ENCODE measurements at places on chromosomes 1 and 21. TPM values are rescaled to one million over a fixed set of nuclear protein-coding genes. Genes with fewer than 3 reads are reported as not detected.

- DNase-seq: no peak
- H3K27ac ChIP-seq: no peak overlapping the region
- H3K27me3 ChIP-seq: no peaks in the 10 kb centered on the region
- no peaks in the 10 kb centered on the region for H3K4me1 ChIP-seq
- no peaks in the 10 kb centered on the region for H3K36me3 ChIP-seq
These were observed 30.4 kb downstream of the RAP1GAP start for GRCh38 chr1:21638531-21639341.

DNA sequence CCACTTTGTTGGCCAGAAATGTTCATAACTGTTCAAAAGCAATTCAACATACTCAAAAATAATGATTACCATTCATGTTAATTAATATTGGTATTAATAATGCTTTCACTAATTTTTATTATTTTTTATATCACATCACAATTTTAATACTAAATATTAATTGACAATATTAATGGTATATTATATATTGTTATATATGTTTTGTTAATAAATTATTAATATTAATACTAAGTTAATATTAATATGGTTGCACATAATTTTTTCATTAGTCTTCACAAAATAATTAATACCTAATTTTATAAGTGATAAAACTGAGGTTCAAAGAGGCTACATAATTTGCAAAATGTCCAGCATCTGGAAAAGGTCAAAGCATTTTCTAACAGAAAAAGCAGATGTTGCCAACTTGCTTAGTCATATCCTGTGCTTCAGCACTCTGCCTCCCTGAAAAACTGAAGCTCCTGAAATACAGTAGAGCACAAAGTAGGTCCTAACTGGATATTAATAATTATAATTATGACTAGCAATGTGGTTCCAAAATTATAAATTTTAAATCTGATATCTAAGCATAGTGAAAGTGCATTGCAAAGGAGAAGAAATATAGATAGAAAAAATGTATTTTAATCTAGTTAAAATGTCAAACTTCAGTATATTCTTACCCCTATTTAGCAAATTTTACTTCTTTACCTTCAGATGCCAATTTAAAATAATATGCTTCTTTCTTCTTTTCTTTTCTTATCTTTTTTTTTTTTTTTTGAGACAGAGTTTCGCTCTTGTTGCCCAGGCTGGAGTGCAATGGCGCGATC, 123.2 kb upstream of the TNFSF4 start:
- no peak overlapping the region for H3K4me3 ChIP-seq
- no peaks in the 10 kb centered on the region for H3K4me1 ChIP-seq
- DNase-seq: no peak
- no peaks in the 10 kb centered on the region for H3K27me3 ChIP-seq
- no peak overlapping the region for H3K27ac ChIP-seq
- H3K36me3 ChIP-seq: no peaks in the 10 kb centered on the region

Gene KLHDC9
- total RNA-seq: 1.9 TPM

DNA sequence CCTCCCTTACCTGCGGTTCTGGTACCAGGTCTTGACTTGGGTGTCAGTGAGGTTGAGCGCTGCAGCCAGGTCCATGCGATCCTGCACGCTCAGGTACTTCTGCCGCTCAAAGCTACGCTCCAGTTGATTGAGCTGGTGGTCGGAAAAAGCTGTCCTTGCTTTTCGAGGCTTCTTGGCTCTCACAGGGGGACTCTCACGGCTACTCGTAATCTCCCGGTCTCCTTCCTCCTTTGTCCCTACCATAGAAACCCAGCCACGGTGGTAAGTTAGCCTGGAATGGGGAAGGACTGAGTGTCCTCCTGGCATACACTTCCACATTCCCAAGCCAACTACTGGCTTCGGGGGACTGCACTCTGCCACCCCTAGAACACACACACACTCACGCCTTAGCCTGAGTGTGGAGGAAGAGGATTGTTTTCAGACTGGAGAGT, 2.6 kb downstream of the BARHL2 start:
- no peak overlapping the region for H3K4me3 ChIP-seq
- peaks cover 9% of the 10 kb centered on the region for H3K4me1 ChIP-seq
- no peak overlapping the region for H3K27ac ChIP-seq

Gene GNG4
- 3.1 TPM for total RNA-seq

GRCh38 chr1:68198752-68199151, 33.6 kb downstream of the WLS start:
- no peak overlapping the region for H3K27ac ChIP-seq
- H3K4me3 ChIP-seq: no peak overlapping the region
- H3K27me3 ChIP-seq: no peaks in the 10 kb centered on the region
- no peak for DNase-seq

GRCh38 chr1:24003331-24003972, 23.3 kb upstream of the SRSF10 start:
- no peak for DNase-seq
- H3K27me3 ChIP-seq: no peaks in the 10 kb centered on the region
- H3K27ac ChIP-seq: no peak overlapping the region

Gene RPTN
- 0.09 TPM for total RNA-seq

GRCh38 chr1:98405581-98406074, 255.9 kb upstream of the SNX7 start:
- no peaks in the 10 kb centered on the region for H3K27me3 ChIP-seq
- no peaks in the 10 kb centered on the region for H3K4me1 ChIP-seq
- H3K4me3 ChIP-seq: no peak overlapping the region

Gene MAP3K7CL
- total RNA-seq: 1.7 TPM

- no peaks in the 10 kb centered on the region for H3K36me3 ChIP-seq
- DNase-seq: no peak
- no peaks in the 10 kb centered on the region for H3K27me3 ChIP-seq
- no peaks in the 10 kb centered on the region for H3K4me1 ChIP-seq
- no peak overlapping the region for H3K4me3 ChIP-seq
- H3K27ac ChIP-seq: no peak overlapping the region
These were observed 16.5 kb downstream of the RGL1 start for GRCh38 chr1:183821309-183821888.

GRCh38 chr21:41682719-41683179, 84.1 kb downstream of the RIPK4 start:
- peaks cover 49% of the 10 kb centered on the region for H3K27me3 ChIP-seq
- H3K4me1 ChIP-seq: peaks cover 11% of the 10 kb centered on the region
- no peak overlapping the region for H3K27ac ChIP-seq
- H3K4me3 ChIP-seq: no peak overlapping the region

DNA sequence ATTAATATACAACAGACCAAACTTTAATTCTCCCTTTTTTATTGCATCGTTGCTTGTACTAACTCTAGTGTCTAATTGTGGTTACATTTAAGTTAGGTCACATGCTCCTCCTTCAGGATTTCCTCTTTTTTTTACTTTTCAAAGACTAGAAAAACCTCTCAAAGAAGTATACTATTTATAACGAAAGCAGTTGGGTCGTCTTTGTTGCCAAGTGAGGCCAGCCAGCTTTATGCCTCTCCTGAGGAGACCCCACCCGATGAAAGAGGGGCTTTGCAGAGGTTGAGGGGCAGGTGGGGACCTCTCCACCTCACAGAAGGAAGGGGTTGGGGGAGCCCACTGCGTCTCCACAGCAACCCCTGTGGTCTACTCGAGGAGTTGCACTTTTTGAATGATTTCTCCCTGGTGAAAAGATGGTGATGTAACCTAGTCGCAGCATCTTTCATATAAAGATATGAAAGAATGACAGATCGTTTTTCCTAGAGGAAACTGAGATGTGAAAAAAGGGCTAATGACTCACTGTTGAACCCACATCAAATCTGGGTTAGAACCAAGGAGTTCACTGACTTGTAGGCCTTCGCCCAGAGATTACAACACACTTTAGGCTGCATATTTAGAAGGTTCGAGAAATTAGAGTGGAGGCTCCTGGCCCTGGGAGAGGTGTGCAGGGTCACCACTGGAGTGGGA, 6.4 kb downstream of the TGFB2 start:
- no peak overlapping the region for H3K27ac ChIP-seq
- H3K4me3 ChIP-seq: no peak overlapping the region
- no peaks in the 10 kb centered on the region for H3K4me1 ChIP-seq
- no peaks in the 10 kb centered on the region for H3K36me3 ChIP-seq

Gene MROH9
- 0.05 TPM for total RNA-seq

GRCh38 chr1:164613176-164613575, 54.2 kb downstream of the PBX1 start:
- H3K4me1 ChIP-seq: no peaks in the 10 kb centered on the region
- H3K27me3 ChIP-seq: no peaks in the 10 kb centered on the region
- H3K4me3 ChIP-seq: no peak overlapping the region
- H3K27ac ChIP-seq: no peak overlapping the region
- H3K36me3 ChIP-seq: no peaks in the 10 kb centered on the region
- DNase-seq: no peak

- no peak overlapping the region for H3K27ac ChIP-seq
- no peaks in the 10 kb centered on the region for H3K27me3 ChIP-seq
- H3K4me1 ChIP-seq: no peaks in the 10 kb centered on the region
- no peaks in the 10 kb centered on the region for H3K36me3 ChIP-seq
These were observed 17.2 kb downstream of the TIE1 start for GRCh38 chr1:43317817-43318471.

Gene TFAP2E
- 0.52 TPM for total RNA-seq

GRCh38 chr1:42034426-42034825, 115.7 kb upstream of the HIVEP3 start:
- peaks cover 3% of the 10 kb centered on the region for H3K27me3 ChIP-seq
- no peak overlapping the region for H3K27ac ChIP-seq
- peaks cover 21% of the 10 kb centered on the region for H3K4me1 ChIP-seq
- DNase-seq: no peak

Gene MEGF6
- 9.6 TPM for total RNA-seq

Gene IL19
- total RNA-seq: 0.28 TPM
